ENCODE measurements at places on chromosomes 6 and 20. TPM values are rescaled to one million over a fixed set of nuclear protein-coding genes. Genes with fewer than 3 reads are reported as not detected.

GRCh38 chr6:166032366-166033200 is 135.1 kb downstream of the TBXT start:
- DNase-seq, result no peak

- no peak for DNase-seq
Observed at GRCh38 chr20:44572551-44573500, 9.6 kb upstream of the PKIG start.

DNA sequence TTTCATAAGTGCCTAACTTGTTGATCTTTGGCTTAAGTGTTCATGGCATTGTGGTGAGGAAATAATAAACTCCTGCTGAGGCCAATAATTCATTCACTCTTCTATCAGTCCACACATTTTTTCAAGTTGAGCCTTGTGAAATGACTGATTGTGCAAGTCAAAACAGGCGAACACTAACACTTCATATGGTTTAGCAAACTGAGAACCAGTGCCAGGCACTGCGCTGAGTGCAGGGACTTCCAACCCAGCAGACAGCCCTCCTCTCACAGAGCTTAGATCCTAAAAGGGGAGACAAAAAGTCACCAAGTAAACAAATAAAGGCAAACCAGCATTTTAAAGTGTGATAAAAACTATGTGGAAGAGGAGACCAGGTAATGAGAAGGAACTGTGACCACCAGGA is 435.0 kb downstream of the PTPRT start:
- no peak for DNase-seq

GRCh38 chr6:71349976-71350615 is 61.5 kb downstream of the OGFRL1 start:
- DNase-seq, result peak; percentile 50

GRCh38 chr20:63351811-63352591 is 9.1 kb downstream of the CHRNA4 start:
- DNase-seq, result no peak

- no peak for DNase-seq
Observed at GRCh38 chr20:11905460-11906179, 12.1 kb upstream of the BTBD3 start.

- DNase-seq, result no peak
Observed at GRCh38 chr6:32426338-32426737, 13.3 kb upstream of the HLA-DRA start.

- DNase-seq, result no peak
Observed at GRCh38 chr6:33202799-33203198, 1.7 kb upstream of the HSD17B8 start.

- no peak for DNase-seq
Observed at GRCh38 chr20:48538856-48539255, 288.9 kb downstream of the PREX1 start.

GRCh38 chr6:169420912-169421543 is 167.4 kb upstream of the THBS2 start:
- DNase-seq, result no peak

DNA sequence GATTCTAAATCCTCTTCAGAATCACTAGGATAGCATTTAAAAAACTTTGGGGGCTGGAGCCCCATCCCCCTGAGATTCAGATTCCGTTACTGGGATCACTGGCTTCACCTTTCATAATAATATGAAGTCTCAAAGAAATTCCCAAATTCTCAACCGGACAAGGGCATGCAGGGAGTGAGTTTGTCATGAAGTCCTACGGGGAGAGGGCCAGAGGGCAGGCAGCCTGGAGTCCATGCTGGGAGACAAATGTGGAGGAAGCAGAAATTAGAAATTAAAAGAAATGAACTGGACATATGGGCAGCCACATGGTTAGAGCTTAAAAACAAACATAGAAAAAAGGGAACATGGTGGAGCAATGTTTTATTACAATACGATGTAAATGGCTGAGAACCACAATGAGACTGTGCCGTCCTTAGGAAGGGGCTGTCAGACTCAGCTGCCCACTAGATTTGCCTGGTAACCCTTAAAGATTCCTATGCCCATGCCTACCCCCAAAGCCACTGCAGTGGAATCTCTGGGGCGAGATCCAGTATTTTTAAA is 142.6 kb downstream of the CEBPB start:
- DNase-seq, result peak; percentile 3

- DNase-seq, result no peak
Observed at GRCh38 chr20:53735536-53736050, 142.0 kb upstream of the ZNF217 start.

DNA sequence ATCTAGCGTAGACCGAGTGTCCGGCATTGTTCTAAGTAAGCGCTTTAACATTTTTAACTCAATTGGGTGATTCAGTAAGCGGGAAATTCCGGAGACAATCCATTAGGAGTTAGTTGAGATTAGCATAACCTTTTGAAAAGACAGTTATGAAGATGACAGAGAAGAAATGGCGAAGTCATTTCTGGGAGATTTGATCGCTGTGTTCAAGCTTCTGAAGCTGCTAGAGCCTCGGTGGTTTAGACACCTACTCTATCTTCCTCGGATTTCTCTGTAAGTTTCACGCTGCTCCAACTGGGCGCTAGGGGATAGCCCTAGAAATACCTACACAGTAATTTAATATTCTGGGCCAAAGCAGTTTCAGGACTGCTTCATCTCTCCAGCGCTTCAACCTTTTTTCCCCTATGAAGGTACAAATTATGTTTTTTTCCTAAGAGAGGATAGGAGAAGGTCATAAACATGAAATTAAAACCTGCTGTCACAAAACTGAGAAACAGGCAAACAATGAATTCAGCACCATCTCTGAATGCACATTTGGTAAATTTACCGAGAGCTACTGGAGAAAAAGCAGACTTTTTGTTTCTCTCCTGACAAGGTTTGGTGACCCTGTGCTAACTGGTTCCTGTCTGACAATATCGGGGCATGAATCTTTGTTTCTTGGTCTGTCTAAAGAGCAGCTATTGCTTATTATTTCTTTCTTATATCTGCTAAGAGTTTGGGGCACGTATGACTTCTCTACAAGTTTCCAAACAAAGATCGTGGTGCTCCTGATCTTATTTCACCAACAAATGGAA is 22.4 kb downstream of the ZNF311 start:
- no peak for DNase-seq

- peak; percentile 80 for DNase-seq
Observed at GRCh38 chr6:109456111-109456583, 575 bp upstream of the MICAL1 start.

DNA sequence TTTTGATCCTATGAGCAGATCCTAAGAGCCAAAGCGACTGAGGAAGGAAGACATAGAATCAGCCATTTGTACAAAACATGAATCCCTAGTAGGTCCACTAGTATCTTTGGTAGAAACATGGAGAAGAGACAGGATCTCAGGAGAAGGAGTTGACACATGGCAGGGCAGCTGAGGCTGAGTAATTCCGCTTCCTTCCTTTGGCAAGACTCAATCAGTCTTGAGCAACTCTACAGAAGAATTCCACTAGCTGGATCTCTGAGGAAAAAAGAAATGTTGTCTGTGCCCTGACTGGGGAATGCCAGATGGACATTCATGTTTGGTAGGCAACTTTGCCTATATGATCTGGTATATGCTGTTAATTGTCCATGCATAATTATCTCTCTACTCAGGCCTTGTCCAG is 35.3 kb downstream of the ESR1 start:
- no peak for DNase-seq

DNA sequence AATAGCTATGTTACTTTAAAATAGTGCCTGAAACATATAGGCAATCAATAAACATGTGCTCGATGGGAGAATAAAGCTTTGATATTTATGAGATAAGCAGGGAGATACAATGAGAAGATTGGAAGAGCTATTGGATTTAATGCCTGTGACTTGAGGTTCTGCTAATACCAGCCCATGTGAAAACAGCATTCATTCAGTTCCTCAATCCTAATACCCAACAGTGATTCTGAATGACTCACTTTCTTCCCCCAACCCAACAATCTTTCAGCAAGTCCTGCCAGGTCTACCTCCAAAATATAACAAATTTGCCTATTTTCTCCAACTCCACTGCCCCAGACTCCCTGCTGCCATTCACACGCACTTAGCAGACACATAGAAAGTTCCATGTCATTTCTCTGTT is 26.6 kb upstream of the KLHL31 start:
- no peak for DNase-seq

ZNF76 gene
- total RNA-seq, result 46.4 TPM

TAAR6 gene
- total RNA-seq, result not detected

PHF3 gene
- 52.1 TPM for total RNA-seq

CD93 gene
- 160 TPM for total RNA-seq

SLC22A2 gene
- 1.1 TPM for total RNA-seq

ARG1 gene
- 4.6 TPM for total RNA-seq
